CD4-positive, alpha-beta T cell treated with Interleukin-1 beta for 1 hour (primary cell): ENCODE measurements at places on chromosomes 3 and 15.

DNA sequence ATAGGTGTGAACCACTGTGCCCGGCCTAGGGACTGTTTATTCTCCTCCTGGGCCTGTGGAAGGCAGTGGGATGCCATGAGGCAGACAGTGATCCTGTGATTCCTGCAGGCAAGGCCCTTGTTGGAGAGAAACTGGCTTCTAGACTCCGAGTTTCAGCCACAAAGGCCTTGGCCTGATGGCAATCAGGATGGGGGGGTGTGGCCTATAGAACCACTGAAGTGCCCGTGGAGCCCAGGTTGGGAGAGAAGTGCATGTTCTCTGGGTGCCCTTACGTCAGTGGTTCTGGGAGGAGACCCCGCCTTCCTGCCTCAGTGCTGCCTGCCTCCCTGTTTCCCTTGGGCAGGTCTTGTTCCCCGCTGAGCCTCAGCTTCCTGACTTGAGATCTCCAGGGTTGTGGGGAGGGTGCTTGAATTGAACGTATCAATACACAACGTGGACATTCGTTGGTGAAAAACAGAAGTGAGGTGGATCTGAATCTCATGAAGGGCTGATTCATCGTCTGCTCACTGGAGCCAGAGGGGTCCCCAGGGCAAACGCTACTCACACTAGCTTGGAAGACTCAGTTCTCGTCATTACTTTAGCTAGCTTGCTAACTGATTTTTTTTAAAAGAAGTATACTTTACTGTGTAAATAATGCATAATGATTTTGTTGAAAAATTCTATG lies 31.8 kb downstream of the IRAK2 start:
- no peak for DNase-seq

DNA sequence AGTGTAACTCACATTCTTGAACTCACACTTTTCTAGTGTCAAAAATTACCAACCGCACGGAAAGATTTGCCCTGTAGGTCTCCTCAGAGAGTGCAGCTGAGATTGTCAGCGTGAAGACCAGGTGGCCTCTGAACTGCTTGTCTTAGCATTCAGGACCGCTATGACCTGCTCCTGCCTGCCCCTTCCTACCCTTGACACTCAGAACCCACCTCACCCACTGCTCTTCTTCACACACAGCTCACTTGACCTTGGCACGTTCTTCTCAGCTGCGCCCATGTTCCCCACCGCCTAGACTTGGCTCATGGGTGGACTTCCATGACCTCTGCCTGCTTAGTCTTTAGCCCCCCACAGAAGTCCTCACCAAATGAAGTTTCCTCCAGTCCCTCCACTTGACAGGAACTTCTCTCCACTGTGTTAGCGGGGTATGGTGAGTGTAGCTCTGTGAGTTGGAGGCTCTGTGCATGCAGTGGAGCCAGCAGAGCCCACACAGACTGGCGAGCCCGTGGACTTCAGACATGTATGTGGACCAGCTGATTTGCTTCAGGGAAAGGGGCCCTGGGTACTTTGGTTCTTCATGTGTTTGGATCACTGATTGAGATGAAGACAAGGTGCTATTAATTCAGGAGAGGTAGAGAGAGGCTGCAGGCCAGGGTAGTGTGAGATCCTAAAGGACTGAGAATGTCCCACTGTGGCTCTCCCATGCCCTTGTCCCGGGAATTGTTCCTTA lies 221.3 kb downstream of the OPA1 start:
- DNase-seq: no peak

DNA sequence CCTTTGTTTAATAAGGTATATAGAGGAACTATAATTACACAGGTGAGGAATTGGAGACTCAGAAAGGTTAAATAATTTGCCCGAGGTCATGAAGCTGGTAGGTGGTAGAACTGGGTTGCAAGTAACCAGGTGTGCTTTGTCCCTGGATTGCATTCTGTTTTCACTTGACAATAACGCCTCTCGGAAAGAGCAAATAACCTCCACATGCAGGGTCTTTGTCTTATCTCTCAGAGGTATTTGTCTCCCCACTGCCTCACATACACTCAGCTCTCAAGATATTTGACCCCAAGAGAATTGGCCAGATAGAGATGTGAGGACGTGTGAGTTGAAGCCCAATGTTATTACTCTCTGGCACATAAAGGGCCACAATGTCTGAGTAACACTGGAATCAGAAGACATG lies 320.9 kb upstream of the ONECUT1 start:
- DNase-seq: no peak

- no peak for DNase-seq
These were observed 85.4 kb upstream of the ABHD2 start for GRCh38 chr15:89002830-89003229.

DNA sequence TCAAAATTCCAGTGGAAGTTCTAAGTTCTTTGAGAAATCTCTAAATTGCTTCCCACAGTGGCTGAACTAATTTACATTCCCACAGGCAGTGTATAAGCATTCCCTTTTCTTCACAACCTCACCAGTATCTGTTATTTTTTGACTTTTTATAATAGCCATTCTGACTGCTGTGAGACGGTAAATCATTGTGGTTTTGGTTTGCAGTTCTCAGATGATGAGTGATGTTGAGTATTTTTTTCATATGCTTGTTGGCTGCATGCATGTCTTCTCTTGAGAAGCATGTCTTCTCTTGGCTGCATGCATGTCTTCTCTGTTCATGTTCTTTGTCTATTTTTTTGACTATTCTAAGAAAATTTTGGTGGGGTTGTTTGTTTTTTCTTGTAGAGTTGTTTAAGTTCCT lies 499.6 kb upstream of the CCDC54 start:
- no peak for DNase-seq

DNA sequence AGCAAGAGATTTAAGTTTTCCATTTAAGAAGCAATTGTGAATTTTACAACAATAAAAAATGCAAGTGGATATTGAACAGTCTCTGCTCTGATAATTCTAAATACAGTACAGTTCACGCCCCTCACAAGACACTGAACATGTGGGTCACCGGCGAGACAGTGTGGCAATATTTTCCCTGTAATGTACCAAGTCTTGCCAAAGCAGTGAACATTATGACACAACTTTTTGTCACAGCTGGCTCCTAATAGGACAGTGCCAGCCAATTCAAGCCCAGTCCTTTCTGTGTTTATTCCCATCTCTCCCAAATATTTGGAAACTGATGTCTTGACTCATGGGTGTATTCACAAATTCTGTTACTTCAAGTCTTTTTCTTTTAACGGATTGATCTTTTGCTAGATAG lies 62.3 kb downstream of the PPARG start:
- DNase-seq: peak; percentile 24

GRCh38 chr3:58349792-58350626 lies 17.3 kb downstream of the PXK start:
- DNase-seq: peak; percentile 40

GRCh38 chr15:65215496-65215895 lies 4.2 kb upstream of the CILP start:
- DNase-seq: no peak
